ENCODE measurements at places on chromosomes 3 and 15.

GRCh38 chr15:100919481-100920405 lies 586 bp downstream of the LRRK1 start:
- DNase-seq: no peak

GRCh38 chr3:114411811-114412803 lies 118.3 kb downstream of the TIGIT start:
- DNase-seq: no peak

DNA sequence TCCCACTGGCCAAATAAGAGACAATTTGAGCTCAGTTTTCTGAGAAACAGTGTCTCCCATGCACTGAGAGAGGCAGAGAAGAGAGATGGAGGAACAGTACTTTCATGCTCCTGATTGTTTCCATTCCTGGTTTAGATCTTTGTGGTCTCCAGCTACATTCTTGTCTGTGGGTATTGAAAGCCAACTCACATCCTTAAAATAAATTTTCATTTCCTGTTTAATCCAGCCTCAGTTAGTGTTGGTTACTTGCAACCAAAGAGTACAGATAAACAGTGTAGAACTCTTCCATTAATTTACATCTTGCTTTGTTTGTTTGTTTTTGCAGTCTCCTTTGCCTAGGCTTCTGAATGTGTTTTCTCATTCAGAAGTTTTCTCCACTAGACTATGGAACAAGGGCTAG lies 123.7 kb upstream of the CLSTN2 start:
- no peak for DNase-seq

GRCh38 chr3:30502742-30503073 lies 103.7 kb upstream of the TGFBR2 start:
- no peak for DNase-seq

DNA sequence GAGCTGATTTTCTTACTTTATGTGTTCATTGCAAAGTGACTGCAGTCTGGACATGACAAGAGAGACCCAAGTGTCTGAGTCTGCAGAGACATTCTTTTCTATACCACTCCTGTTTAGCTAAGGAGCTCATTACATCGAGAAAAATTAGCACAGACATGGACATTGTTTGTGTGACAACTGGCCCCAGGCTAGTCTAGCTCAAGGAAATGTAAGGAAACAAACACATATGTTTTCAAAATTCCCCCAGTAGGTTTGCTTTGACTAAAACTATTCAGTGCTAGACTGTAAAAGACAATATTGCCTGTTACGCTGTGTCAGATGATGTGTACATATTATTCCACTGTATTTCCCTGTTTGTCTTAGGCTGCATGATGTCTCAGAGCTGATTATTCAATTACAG lies 40.9 kb downstream of the TPRG1 start:
- DNase-seq: no peak

DNA sequence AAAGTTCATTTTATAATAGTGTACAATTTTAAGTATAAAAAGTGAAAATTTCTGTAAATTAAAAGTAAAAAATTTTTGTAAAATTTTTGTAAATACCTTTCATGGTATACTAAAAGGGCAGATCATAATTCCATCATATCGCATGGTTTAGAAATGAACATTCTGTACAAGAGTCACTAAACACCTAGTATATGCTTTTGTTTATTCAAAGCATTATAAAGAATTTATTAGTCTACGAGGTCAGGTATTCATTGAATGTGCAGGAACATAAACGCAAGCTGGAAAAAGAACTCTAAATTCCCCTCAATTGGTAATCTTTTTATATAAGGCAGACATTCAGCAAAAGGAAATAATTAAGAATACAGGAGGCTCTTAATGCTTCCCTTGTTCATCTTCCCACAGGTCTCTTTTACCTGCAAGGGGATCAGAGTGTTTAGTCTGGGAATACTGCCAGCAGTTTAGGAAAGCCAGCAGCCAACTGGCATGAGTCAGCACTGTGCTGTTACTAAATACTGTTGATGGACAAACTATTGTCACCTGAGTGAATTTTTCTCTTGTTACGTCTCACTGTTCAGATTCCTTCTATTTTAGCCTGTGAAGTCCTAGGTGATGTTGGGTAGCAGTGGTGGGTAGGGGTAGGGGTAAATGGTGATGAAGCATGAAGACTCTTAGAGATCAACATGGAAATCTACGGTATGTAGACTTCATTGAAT lies 70.1 kb downstream of the UQCC5 start:
- no peak for DNase-seq

DNA sequence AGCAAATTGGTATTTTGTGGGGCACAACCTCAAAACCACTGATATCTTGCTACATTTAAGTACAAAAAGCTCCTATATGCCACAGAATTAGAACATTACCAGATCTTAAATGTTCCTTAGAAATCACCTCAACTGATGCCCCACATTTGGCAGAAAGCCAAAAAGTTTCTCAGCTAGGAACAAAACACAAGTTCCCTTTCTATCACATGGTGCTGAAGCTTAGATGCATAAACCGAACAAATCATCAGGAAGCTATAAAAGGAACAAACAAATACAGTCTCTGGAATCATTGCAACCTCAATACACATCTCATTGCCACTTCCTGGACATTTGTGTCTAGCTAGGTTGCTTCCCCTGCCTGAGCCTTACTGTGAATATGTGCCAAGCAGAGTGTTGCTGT lies 492.6 kb downstream of the LPP start:
- DNase-seq: no peak

DNA sequence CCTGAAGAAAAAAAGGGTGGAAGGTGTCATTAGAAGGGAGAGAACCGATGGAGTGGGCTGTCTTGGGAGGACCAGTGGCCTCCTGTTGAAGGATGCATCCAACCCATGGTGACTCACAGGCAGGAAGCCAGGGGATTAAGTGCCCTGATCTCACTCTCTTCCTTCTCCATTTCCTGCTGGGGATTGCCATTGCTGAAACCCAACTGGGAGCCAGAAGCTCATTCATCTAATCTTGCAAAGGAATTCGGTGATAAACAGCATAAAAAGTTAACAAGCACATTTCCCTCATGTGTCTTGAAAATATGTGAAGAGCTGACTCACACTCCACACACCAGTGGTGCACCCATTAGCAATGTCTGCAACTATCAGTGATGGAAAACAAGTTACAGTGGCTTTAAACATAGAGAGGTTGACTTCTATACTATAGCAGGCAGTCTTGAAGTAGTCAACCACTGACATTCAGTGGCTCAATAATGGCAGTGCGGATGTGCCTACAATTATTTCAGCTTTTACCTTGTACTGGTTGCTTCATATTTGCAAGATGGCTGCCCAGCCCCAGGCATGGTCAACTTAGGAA lies 12.8 kb upstream of the CSRNP1 start:
- no peak for DNase-seq

DNA sequence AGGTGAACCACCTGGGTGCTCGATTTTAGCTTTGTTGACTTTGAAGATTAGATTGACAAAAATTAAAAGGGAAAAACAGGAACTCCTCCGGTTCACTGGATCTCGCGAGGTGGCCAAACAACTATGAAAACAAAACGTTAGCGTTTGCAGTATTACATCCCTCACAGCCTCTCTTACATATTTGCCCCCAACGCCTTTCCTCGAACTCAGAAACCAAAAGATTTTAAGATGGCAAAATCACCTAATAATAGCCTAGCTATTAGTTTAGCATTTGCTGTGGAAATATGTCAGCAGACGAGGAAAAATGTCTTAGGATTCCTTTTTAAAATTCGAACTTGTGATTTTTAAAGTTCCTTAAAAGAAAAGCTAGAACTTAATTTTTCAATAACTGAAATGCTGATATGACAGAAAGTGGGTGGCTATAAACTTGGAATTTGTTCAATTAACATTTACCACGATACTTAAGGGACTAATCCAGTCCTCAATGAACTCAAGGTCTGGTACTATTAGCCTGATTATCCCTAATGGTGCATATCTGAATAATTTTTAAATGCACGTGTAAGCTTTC lies 491 bp upstream of the SENP7 start:
- no peak for DNase-seq

DNA sequence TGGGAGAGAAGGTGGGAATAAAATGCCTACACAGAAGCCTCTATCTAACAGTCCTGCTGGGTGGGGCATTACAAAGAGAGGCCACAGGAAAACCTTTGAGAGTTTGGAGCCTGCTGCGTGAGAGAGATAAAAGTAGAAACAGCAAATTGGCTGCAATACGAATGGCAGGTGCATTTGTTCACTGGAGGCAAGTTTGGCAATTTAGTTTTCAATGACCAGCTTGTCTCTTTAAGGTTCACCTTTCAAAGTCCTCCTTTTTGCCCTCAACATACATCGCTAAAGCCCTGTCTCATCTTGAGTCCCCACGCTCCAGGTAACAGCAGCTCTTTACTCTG lies 405.7 kb downstream of the LSAMP start:
- no peak for DNase-seq

GRCh38 chr3:89571298-89571697 lies 463.9 kb downstream of the EPHA3 start:
- no peak for DNase-seq

DNA sequence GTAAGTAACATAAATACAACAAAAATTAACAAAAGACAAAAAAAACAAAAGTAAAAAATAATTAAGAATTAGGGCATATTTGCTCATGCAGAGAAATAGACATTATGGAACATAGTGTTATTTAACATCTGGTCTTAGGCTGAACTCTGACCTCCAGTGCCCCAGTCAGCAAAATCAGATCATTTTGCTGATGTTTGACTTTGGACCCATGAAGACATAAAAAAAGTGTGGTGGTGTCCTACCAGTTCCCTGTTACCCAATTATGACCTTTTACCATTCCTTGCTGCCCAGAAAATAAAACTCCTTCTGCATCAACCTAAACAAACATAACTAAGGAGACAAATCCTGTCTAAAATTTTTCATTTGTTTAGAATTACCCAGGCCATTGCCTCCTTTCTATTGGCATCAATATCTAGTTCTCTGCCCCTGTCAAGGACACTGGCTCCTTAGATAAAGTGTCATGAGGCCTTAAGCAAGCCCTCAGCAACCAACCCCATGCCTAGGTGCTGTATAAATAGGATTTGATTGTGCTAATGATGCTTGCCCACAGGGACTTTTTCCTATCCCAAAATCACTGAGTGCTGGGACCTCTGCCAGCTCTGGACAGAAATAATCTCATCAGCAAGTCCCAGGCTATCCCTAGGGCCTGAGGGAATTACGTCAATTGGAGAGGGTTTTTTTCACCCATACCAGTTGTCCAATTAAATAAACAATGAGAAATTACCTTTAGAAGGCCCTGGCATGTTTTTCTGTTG lies 334.5 kb upstream of the UMPS start:
- DNase-seq: no peak

GRCh38 chr3:31086148-31086547 lies 191.7 kb upstream of the GADL1 start:
- DNase-seq: no peak

DNA sequence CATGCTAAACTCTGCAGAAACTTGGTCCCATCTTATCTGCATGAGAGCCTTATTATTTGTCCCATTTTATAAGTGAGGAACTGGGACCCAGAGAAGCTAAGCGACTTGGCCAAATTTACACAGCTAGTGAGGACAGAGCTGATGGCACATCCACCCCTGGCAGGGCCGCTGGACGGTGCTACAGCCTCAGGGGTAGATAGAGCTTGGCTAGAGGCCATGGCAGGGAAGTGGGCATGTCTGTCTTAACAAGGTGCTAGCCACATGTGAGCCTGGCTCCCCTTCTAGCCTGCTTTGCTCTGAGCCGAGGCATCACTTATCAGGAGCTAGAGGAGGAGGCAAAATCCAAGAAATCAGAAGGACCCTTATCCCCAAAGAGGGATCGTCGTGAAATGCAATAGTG lies 36.7 kb upstream of the SYNM start:
- DNase-seq: no peak

DNA sequence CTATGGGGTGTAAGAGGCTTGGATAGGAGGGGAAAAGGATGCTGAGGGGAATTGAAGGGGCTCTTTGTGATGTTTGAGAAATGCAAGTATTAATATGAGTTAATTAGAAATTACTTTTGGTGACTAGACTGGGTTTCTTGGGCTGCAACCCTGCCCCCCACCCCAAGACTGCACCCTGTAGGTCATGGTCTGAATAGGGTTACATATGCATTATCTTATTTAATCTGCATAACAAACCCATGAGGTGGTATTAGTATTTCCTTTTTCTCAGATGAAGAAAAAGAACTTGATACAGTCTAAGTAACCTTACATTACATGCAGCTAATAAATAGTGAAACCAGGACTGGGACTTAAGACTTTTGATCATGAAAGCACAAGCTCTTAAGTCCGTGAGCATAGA lies 5.6 kb upstream of the ZBTB38 start:
- DNase-seq: no peak

- DNase-seq: no peak
These were observed 442.6 kb upstream of the PDZRN3 start for GRCh38 chr3:74067296-74067695.

DNA sequence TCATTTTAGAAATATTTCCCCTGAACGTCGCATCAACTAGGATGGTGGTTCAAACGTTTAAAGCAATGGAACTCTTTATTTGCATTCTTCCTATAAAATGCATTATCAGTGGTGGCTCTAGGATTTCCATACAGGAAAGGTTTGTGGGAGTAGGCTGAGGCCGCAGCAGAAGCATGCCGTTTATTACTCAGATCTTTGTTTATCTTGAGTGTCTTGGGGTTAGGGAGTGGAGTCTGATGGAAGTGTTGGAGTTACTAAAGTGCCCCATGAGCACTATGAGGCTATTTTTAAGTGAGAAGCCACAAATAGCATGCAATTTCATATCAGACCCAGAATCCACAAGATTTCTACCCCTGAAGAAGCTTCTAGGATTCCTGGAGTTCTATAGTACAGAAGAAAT lies 26.2 kb downstream of the ATOSA start:
- no peak for DNase-seq

DNA sequence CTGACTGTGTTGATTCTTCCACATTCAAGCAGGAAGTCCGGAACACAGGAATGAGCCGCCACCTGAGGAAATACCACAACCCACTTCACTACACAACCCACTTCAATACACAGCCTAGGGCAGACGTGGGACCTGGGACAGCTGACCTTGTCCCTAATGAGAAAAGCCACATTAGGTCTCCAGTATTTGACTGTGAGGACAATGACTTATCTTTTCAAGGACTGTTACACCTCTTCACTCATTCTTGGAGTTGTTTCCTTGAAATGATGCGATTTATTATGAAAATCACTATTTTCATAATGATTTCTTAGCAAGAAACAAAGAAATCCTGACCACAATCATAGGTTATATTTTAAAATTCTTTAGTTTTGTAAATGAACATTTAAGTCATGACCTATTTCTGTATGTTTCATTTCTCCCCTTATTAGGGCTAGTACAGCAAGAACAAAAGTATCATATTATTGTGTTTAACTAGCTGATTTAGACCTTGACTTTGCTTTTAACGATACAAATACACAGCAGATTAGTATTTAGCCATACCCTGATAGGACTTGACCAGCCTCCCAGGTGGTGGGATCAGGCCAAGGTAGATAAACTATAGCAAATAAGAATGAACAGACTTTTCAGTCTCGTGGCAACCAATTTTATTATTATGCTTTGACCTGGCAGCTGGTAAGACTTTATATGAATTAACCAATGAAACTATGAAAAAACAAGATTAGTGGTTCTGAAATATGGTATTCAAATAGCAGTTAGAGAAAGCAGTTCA lies 6.0 kb downstream of the RAB27A start:
- DNase-seq: no peak

- no peak for DNase-seq
These were observed 244.9 kb downstream of the FAM43A start for GRCh38 chr3:194930377-194931204.

All from stimulated activated CD4-positive, alpha-beta T cell treated with anti-CD3 and anti-CD28 coated beads, TNF-alpha, amount 100 ng/mL, for 4 hours (primary cell).